Hypothalamus (tissue), 51 donors: ENCODE measurements at places on chromosomes 3 and 15.
A peak's percentile ranks its signal among the peaks of the same experiment; 100 is the strongest.

DNA sequence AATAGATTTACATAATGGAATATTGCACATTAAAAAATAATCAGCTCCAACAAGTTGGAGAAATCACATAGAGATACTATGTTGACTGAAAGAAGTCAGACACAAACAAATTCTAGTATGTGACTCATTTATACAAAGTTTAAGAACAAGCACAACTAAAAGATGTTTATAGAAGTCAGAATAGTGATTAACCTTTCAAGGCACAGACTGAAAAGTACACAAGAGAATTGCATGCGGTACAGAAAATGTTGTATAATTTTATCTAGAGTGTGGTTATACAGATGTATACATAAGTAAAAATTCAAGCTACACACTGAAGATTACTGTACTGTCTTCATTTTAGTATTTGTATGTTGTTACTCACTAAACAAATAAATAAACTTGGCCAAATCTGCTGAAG, 19.3 kb upstream of the ATOSA start:
- no peak for DNase-seq

DNA sequence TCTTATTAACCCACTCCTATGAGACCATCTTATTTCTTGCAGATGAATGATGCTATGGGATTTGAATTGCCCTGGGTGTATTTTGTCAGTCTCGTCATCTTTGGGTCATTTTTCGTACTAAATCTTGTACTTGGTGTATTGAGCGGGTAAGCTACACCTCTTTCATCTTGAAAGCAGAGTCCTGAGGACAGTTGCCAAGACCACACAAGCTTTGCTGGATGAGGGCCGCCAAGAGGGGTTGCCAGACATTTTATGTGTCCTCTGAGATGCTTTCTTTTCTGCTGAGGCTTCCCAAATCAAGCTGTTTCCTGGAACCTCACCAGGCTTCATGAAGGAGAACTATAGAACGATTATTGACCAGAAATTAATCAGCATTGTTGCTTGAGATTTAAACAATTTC, 173.2 kb downstream of the CHDH start:
- no peak for DNase-seq

- no peak for DNase-seq
Observed at GRCh38 chr15:81751816-81752545, 293.8 kb downstream of the MEX3B start.

- no peak for DNase-seq
Observed at GRCh38 chr3:15333956-15334263, 1.5 kb upstream of the SH3BP5 start.

GRCh38 chr15:77097921-77098320, 27.0 kb upstream of the TSPAN3 start:
- DNase-seq: no peak

DNA sequence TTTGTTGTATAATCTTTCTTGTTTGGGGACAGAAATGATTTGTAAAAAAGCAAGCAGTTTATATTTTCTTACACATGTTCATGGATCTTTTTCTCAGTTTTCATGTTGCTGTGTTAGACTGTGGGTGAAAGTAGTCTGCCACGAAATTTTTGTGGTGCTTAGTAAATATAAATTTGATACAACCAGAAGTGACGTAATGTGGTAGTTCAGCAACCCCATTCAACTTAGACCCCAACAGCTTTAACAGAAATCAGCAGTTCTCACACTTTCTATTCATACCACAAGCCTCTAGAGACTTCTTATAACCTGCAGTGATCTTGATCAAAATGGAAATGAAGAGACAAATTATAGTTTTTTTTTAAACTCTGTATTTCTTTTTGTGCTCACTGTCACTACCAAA, 120.2 kb upstream of the IGSF10 start:
- no peak for DNase-seq

- DNase-seq: no peak
Observed at GRCh38 chr3:22585911-22586310, 617.2 kb upstream of the UBE2E2 start.

- peak; percentile 41 for DNase-seq
Observed at GRCh38 chr3:159616234-159616825, 372.3 kb upstream of the IL12A start.

- DNase-seq: no peak
Observed at GRCh38 chr3:184169896-184170875, 4.5 kb upstream of the AP2M1 start.

GRCh38 chr15:41256577-41257038, 25.5 kb downstream of the CHP1 start:
- no peak for DNase-seq

GRCh38 chr3:14423963-14424362, 21.6 kb downstream of the SLC6A6 start:
- no peak for DNase-seq

GRCh38 chr3:156274791-156275190, 154.4 kb downstream of the KCNAB1 start:
- DNase-seq: no peak
